ENCODE measurements at places on chromosomes 7 and 10.

DNA sequence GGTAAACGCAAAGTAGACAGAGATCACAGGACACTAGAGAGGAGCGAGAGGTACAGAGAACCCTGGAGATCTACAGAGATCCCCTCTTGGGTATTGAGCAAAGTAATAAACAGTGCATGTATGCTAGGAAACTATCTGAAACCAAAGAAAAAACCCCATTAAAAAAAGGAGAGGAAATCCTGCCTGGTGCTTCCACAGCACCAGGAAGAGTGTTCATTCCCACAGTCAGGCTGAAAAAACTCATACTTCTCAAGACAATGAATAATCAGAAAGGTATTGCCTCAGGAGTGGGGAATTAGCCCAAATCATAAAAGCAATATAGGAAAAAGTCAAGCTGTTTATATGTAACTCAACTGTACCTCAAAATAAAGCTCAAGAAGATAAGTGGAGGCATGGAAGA is 59.1 kb downstream of the ANKRD26 start:
- DNase-seq = no peak

GRCh38 chr10:75662715-75663114 is 231.3 kb downstream of the LRMDA start:
- DNase-seq = no peak

DNA sequence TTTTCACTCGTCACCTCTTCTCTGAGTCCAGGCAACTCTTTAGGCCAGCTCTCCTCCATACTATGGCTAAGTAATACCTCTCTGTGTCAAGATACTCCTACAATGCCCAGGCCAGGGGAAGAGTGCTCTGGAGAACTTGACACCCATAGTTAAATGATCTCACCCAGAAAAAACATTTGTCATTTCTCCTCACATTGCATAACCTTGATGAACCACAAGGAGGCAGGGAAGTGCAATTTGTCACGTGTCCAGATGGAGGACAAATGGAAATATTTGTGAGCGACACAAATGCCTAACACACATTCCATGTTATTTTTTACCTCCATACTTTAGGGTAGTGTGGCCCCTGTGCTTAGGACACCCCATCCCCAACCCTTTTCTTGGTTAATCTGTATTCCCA is 78.3 kb downstream of the HTR7 start:
- DNase-seq = no peak

GRCh38 chr10:21452203-21452602 is 73.3 kb downstream of the SKIDA1 start:
- no peak for DNase-seq

GRCh38 chr10:24701447-24701846 is 22.2 kb downstream of the ARHGAP21 start:
- DNase-seq = no peak

Measured in SK-N-SH (cell line).